ENCODE measurements at places on chromosomes 2 and 18.

DNA sequence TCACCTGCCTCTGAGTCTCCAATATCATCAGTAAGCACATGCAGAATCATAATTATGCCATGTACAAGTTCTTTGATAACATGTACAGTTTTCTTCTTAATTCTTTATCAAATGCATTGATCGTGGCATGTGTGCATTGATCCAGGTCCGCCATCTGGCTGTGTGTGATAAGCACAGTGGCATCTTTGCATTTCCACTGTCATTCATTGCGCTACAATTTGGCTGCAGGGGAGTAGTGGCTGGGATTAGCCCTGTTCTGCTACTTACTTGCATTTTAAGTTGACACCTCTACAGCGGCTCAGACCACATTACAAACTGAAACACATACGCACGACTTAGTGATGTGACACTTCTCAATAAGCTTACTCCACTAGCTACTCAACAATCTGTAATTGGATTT lies 83.6 kb upstream of the OTX1 start:
- DNase-seq, result no peak

DNA sequence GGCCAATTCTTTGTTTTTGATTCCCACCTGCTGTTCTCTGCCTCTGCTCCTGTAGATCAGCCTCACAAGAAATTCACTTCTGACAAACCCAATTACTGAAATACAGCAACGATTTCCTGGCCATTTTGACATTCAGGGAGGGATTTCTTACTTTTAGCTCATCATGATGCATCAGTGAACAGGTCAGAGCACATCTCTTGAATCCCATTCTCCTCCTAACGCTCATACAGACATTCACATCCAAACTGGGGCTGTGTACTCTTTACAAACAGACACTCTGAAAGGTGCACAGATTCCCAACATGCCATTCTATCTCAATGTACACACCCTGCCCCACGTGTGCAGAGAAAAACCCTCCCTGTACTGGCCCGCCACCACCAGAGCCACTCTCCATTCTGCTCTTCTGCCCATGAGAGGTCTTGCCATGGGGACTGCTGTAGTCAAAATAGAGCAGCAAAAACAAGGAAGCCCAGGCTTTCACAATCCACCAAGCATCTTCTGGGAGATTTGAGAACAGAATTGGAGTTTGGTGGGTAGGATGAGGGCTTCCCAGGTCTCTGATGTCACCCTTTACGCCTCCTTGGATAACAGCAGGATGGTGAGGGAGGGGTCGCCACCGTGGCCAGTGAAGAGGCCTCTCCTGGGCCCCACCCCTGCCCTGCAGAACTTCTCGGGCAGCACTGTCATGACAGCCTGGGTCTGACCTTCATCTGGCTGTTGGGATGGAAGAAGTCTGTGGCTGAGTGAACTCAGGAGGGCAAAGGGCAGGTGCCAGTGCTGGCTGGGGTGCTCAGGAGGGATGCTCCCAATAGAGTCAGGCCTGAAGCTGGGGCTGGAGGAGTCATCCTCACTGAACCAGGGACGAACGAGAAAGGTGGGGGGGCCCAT lies 41.9 kb upstream of the ZFP36L2 start:
- no peak for DNase-seq

GRCh38 chr2:12816379-12817306 lies 99.9 kb downstream of the TRIB2 start:
- no peak for DNase-seq

- no peak for DNase-seq
Measured at GRCh38 chr2:39403311-39403710, 33.8 kb downstream of the MAP4K3 start.

- no peak for DNase-seq
Measured at GRCh38 chr2:1742681-1743395, 1.5 kb downstream of the PXDN start.

- DNase-seq, result no peak
Measured at GRCh38 chr2:119694470-119694844, 15.5 kb downstream of the TMEM177 start.

Data from GM12864 (cell line).